ENCODE measurements at places on chromosomes 7 and 10. TPM values are rescaled to one million over a fixed set of nuclear protein-coding genes. Genes with fewer than 3 reads are reported as not detected.

DNA sequence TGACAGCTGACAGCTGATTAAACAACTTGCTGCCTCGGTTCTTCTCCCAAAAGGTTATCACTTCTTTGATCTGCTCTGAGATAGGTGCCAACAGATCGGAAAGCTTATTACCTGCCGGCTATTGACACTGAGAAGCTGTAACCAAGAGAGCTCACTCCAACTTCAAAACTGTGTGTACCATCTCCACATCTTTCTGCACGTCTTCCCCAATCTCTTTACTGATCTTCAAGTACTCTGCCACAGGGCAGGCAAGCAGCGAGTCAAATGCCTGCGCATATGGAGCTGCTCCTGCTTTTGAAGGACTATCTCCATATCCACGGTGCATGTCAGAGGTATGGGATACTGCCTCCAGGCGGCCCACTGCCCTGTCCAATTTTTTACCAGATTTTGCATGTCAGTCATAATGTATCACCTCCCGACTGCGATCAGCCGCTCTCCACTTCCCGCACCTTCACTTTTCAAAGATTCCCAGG lies 352 bp upstream of the ZNF485 start:
- no peak overlapping the region for H3K27ac ChIP-seq
- peaks cover 13% of the 10 kb centered on the region for H3K36me3 ChIP-seq
- H3K4me1 ChIP-seq: peaks cover 15% of the 10 kb centered on the region
- H3K4me3 ChIP-seq: peak overlapping the region; percentile 96
- no peaks in the 10 kb centered on the region for H3K27me3 ChIP-seq

GRCh38 chr7:114182837-114183236 lies 231.8 kb upstream of the FOXP2 start:
- no peaks in the 10 kb centered on the region for H3K27me3 ChIP-seq
- no peak for DNase-seq
- no peaks in the 10 kb centered on the region for H3K36me3 ChIP-seq
- H3K4me1 ChIP-seq: no peaks in the 10 kb centered on the region
- H3K27ac ChIP-seq: no peak overlapping the region
- H3K4me3 ChIP-seq: no peak overlapping the region

Gene NANOS1
- 11.7 TPM for total RNA-seq

Gene PRF1
- total RNA-seq: 2.6 TPM

Gene GPR141
- total RNA-seq: 0.33 TPM
